Bronchial epithelial cell (primary cell): ENCODE measurements at places on chromosomes 1 and 21.
A peak's percentile ranks its signal among the peaks of the same experiment; 100 is the strongest.

DNA sequence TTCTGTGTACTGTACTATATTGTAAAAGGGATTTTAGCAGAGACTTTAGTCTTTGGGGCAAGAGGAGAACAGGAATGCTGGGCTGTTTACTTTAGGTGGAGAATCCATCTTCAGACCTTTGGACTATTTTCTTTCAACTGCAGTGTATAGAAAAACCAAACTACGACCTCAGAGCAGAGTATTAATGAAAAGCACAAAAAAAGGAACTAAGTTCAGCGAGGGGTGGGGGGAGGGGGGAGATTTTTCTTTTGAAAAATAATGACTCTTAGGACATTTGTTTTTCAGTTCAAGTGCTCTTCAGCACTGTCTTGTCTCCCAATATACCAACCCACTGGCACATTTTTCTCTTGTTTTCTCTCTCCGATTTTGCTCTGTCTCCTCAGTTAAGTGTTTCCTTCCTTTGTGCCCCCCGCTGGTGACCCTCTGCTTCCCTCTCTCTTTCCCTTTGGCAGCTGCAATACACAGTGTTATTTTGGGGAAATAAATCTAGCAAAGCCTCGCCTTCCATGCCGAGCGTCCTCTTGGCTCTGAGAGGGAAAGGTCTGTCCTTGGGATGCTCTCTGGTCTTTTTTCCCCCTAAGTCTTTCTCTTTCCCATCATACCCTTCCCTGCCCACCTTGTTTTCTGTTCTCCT lies 44.8 kb downstream of the ACP6 start:
- DNase-seq = no peak

DNA sequence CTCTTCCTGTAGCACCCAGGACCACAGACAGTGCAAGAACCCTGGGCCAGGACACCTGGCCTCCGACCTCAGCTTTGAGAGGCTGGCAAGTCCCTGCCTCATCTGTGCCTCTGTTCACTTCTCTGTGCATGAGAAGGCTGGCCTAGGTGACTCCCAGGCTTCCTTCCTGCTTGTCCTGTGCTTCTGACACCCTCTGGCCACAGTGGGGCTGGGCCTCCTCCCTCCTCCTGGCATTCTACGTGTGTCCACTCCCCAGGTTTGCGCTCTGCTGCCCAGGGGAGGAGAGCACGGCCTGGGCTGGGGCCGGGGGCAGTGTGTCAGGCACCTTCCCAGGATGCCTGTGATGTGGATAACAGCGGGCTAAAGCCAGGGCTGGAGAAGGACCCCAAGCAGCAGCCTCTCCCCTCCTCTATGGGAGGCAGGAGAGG lies 30.3 kb upstream of the PKP1 start:
- DNase-seq = no peak

- no peak for DNase-seq
Observed at GRCh38 chr1:232662910-232663309, 33.0 kb upstream of the SIPA1L2 start.

DNA sequence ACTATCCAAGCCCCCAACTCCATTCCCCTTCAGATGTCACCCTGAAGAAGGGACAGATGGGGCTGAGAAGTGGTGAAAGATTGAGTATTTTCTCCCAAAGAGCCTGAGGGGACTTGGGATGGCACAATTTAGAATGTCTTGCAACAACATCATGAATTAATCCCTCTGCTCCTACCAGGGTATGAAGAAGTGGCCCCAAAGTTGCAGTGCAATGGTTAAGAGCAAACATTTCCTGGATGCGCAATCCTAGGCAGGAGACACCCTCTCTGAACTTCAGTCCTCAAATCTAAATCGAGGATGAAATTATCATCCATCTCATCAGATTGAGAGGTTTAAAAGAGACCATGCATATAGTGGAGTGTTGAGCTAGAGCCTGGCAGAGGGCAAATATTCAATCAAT lies 28.6 kb upstream of the CITED4 start:
- DNase-seq = no peak

DNA sequence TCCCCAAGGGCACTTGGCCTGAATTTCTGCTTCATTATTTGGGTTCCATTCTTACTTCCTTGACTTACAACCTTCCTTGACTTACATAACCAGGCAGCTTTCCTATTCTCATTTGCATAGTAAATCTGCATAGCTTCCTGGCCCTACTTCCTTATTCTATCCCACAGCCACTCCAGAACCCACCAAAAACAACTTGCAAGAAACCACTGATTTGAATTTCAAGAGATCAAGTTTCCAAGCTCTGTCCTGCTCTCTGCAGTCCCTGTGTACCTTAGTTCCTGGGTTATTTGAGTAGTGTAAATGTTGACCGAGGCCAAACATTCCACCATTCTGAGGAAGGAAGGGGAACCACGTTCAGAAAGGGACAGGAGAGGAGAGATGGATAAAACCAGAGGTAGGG lies 603.3 kb downstream of the PTPRC start:
- no peak for DNase-seq

- peak; percentile 43 for DNase-seq
Observed at GRCh38 chr1:112818990-112819689, 104.0 kb upstream of the PPM1J start.

DNA sequence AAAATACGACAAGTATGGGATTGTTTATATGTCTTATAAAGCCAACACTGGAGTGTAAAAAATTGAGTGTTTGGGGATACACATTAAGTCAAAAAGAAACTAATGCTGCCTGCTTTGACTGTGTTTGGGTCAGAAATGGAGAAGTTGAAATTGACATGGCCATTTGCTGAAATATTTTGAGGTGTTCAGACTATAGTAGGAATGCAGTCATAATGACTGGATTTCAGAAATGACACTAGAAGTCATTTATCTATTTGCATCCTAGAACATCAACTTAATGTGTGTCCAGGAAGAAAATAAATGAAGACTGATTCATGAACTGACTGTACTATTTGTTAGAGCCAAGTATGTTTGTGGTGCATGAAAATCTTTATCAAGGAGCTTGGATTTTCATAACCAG lies 28.4 kb downstream of the RASAL2 start:
- peak; percentile 26 for DNase-seq

DNA sequence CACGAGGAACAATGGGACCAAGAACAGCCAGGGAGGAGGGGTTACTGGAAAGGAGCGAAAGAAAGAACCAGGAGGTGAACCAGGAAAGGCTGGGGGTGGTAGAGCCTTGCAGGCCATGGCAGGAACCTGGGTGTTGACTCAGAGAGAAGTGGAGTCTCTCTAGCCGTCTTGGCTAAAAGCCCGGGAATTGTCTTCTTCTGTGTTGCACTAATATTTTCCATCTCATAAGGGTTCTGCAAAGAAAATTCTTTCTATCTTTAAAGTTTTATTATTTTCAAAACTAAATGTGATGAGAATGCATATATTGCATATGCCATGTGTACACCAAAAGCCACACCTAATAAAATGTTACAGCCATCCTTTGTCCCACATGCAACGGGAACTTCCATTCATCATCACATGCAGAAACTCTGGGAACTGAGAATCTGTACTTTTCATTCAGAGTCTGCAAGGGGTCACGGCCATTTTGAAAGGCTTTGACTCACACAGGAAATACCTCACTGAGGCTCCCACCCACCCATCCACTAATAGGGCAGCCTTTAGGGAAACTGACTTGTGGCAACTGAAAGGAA lies 38.0 kb downstream of the ERG start:
- DNase-seq = peak; percentile 92
